SJSA1 (cell line): ENCODE measurements at places on chromosomes 2 and 18. TPM values are rescaled to one million over a fixed set of nuclear protein-coding genes. Genes with fewer than 3 reads are reported as not detected.
A peak's percentile ranks its signal among the peaks of the same experiment; 100 is the strongest.

Gene PIAS2
- 13.8 and 16.9 TPM in 2 replicates for total RNA-seq

Gene GLI2
- total RNA-seq, result 8.8 and 20.0 TPM in 2 replicates

Gene CYTIP
- not detected in 2 replicates for total RNA-seq

Gene DNER
- total RNA-seq, result 0.05 TPM in 1 of 2 replicates, not detected in the other

Gene IL36RN
- total RNA-seq, result not detected in 2 replicates

Gene CD207
- not detected in 2 replicates for total RNA-seq

Gene STPG4
- total RNA-seq, result not detected in 2 replicates

- H3K36me3 ChIP-seq, result no peaks in the 10 kb centered on the region
- H3K4me3 ChIP-seq, result no peak overlapping the region
- no peaks in the 10 kb centered on the region; the same call in 1 of the 2 replicates for H3K4me1 ChIP-seq
- DNase-seq, result no peak
- H3K27ac ChIP-seq, result no peak overlapping the region
- no peaks in the 10 kb centered on the region for H3K27me3 ChIP-seq
Measured at GRCh38 chr18:49071778-49072177, 121.0 kb upstream of the SMAD7 start.

- H3K4me1 ChIP-seq, result no peaks in the 10 kb centered on the region
- H3K27ac ChIP-seq, result no peak overlapping the region
- H3K4me3 ChIP-seq, result no peak overlapping the region
- peaks cover 11% of the 10 kb centered on the region for H3K27me3 ChIP-seq
Measured at GRCh38 chr2:121303531-121304263, 18.7 kb upstream of the TFCP2L1 start.

- peaks cover 25% of the 10 kb centered on the region for H3K27me3 ChIP-seq
- no peak overlapping the region for H3K27ac ChIP-seq
- no peak for DNase-seq
- H3K36me3 ChIP-seq, result no peaks in the 10 kb centered on the region
Measured at GRCh38 chr2:138779406-138779780, 797 bp downstream of the NXPH2 start.

DNA sequence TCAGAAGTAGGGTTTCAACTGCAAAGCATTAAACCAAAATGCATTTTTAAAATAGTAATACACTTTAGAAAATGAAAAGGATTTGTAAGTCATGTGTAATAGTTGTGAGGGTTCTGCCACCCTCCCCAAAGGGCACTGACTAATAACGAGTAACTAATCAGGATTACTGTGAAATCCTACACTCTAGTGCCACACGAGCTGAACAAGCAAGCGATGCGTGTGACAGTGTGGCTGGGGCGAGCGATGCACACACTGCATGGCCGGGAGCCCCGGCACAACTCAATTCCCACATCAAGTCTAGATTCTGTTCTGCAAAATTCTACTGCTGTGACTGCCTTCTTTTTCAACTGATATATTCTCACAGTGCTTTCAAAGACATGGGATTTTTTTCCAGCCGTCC, 156.4 kb downstream of the SEPTIN10 start:
- H3K27me3 ChIP-seq, result no peaks in the 10 kb centered on the region
- H3K27ac ChIP-seq, result no peak overlapping the region
- H3K36me3 ChIP-seq, result peaks cover 4% of the 10 kb centered on the region
- DNase-seq, result no peak
- H3K4me1 ChIP-seq, result peaks cover 39% of the 10 kb centered on the region

DNA sequence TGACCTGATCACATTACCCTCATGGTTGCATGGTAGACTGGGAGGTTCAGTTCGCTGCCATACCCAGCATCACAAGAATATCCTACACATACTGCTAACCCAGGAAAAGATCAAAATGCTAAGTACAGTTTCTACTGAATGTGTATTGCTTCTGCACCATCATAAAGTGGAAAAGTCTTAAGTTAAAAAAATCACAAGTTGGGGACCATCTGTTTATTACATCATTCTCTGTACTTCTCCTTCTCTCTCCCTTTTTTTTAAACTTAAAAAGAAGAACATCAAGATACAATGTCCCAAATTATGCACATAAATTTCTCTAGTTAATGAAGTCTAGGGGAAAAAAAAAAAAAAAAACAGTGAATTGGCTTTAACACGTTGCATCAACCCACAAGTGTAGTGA, 43.3 kb downstream of the NBAS start:
- 0 out of 2 replicates have a peak, but pooled peaks cover 8% of the 10 kb centered on the region for H3K36me3 ChIP-seq
- DNase-seq, result no peak
- no peak overlapping the region for H3K4me3 ChIP-seq
- H3K27ac ChIP-seq, result no peak overlapping the region

DNA sequence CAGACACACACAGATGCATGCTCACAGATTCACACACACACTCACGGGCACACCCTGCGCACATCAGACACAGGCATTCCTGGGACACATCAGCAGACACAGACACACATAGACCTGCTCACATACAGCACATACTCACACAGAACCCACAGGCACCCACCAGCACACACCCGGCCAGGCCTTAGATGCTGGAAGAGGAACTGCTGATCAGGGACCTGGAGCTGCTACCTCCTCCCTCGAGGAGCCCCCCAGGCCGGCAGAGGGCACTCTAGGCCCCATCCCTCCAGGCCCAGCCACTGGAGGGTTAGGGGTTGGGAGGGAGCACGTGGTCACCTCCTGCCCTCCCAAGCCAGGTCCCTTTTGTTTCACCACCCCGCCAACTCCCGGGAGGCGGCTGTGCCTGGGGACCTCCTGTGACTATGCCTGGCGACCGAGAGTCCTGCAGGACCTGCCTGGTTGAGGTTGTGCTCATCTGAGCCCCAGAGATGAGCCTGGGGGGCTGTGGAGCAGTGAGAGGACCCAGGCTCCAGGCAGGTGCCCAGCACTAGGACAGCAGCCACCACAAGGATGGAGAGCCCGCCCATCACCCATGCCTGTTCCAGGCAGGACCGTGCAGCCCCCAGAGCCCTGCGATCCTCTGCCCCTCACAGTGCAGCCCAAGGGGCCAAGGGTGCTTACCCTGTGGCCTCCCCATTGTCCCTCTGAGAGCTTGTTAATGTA, 21.0 kb upstream of the PTMA start:
- no peak overlapping the region for H3K27ac ChIP-seq
- DNase-seq, result peak; percentile 51
- H3K27me3 ChIP-seq, result no peaks in the 10 kb centered on the region
- no peak overlapping the region for H3K4me3 ChIP-seq
- H3K4me1 ChIP-seq, result peaks cover 6% of the 10 kb centered on the region
- no peaks in the 10 kb centered on the region for H3K36me3 ChIP-seq

DNA sequence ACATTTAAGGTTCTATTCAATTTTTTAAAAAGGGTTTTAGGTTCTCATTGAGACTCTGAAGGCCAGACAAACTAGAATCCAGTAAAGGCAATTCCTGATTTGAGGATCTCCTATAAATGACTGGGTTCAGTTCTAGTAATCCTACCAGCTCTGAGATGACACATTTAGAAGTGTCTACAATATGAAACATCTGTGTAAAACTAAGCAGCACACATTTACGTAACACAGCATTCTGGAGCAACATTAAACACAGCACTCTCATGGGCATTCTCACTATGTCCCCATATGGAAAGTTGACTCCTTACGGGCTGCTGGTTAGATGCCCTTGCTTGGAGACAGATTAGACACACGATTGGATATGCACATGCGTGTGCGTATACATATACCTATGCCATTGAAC, 114.4 kb downstream of the ZNF385B start:
- H3K4me3 ChIP-seq, result no peak overlapping the region
- no peak for DNase-seq
- H3K27ac ChIP-seq, result no peak overlapping the region
- no peaks in the 10 kb centered on the region for H3K27me3 ChIP-seq
- no peaks in the 10 kb centered on the region for H3K36me3 ChIP-seq

GRCh38 chr18:58949031-58949430, 84.4 kb downstream of the ZNF532 start:
- no peaks in the 10 kb centered on the region for H3K27me3 ChIP-seq
- H3K4me1 ChIP-seq, result no peaks in the 10 kb centered on the region
- no peak overlapping the region for H3K27ac ChIP-seq
- peaks cover 68% of the 10 kb centered on the region for H3K36me3 ChIP-seq
- no peak overlapping the region for H3K4me3 ChIP-seq
- DNase-seq, result no peak

DNA sequence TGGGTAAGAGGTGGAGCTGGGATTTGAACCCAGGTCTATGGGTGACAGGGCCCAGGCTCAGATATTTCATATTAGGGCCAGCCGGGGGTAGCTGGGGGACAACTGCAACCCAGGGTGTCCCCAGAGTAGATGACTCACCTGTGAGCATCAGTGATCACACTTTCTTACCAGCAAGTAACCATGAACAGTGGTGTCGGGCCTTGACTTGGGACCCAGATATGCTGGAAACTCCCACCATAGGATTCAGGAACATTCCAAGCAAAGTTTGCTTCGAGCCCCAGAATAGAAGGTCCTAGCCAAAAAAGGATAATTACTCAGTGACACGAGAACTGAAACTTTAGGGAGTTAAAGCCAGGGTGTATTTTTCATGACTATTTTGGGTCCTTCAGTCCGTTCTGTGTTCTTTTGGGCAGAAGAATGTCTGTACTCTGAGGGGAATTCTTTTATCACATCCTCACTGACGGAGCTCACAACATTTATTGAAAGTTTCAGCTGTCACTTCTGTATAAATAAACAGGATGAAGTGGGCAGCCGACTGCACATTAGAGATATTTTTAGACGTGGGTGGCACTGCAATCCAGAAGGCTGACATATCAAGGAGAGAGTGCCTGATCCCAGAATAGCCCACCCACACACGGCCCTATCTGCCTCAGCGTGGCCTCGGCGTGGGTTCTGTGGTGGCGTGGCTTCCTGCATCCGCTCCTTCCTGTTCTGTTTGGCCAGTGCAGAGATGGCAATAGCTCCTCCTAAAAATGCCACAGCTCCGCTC, 45.6 kb downstream of the RAMP1 start:
- no peak overlapping the region for H3K4me3 ChIP-seq
- no peaks in the 10 kb centered on the region for H3K36me3 ChIP-seq
- peaks cover 23% of the 10 kb centered on the region for H3K4me1 ChIP-seq
- no peaks in the 10 kb centered on the region for H3K27me3 ChIP-seq

- no peak overlapping the region for H3K4me3 ChIP-seq
- H3K27me3 ChIP-seq, result no peaks in the 10 kb centered on the region
- H3K36me3 ChIP-seq, result no peaks in the 10 kb centered on the region
- H3K4me1 ChIP-seq, result peaks cover 22% of the 10 kb centered on the region
- no peak for DNase-seq
Measured at GRCh38 chr2:48249025-48249424, 280.9 kb upstream of the STON1 start.

- H3K4me1 ChIP-seq, result no peaks in the 10 kb centered on the region
- no peak for DNase-seq
- no peak overlapping the region for H3K4me3 ChIP-seq
- no peaks in the 10 kb centered on the region for H3K27me3 ChIP-seq
Measured at GRCh38 chr2:38433607-38433975, 56.5 kb upstream of the ATL2 start.

GRCh38 chr2:176553685-176554100, 284.5 kb downstream of the MTX2 start:
- peaks cover 11% of the 10 kb centered on the region for H3K4me1 ChIP-seq
- H3K27ac ChIP-seq, result peak overlapping the region; percentile 64
- H3K4me3 ChIP-seq, result peak overlapping the region; percentile 33
- no peaks in the 10 kb centered on the region for H3K36me3 ChIP-seq

GRCh38 chr2:181352158-181352557, 105.0 kb upstream of the ITGA4 start:
- no peaks in the 10 kb centered on the region for H3K27me3 ChIP-seq
- H3K36me3 ChIP-seq, result no peaks in the 10 kb centered on the region
- no peak for DNase-seq
- H3K27ac ChIP-seq, result no peak overlapping the region

DNA sequence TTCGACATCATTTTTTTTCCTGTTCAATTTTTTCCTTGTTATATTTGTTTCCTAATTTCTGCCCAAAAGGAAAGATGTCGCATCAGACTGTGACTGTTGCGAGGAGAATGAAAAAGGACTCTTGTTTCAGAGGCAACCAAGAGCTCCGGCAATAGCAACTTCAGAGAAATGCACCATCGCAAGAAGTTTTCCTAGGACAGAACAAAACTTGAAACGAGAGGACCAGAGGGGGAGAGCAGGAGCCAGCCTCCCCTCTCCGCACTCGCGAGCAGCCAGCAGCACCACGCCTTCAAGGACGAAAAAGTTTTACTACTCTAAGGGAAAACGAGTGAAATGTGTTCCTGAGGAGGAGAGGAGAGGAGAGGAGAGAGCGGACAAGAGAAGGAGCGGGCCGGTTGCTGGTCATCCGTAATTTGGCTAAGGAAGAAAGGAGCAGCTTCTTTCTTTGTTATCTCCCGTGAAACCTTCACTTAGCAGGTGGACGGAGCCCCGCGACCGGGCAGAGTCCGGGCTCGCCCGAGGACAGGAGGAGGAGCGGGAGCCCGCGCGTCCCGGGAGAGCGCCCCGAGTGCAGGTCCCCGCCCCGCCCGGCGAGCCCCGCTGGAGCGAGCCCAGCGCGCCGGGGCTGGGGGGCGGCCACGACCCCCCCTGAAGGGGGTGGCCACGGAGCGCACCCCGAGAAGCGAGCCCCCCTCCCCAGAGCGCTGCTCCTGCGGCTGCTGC, 744 bp downstream of the POU3F3 start:
- H3K27me3 ChIP-seq, result peaks cover 64% of the 10 kb centered on the region
- H3K36me3 ChIP-seq, result no peaks in the 10 kb centered on the region
- no peak overlapping the region for H3K27ac ChIP-seq
- no peak for DNase-seq
- peaks cover 18% of the 10 kb centered on the region for H3K4me1 ChIP-seq
- H3K4me3 ChIP-seq, result no peak overlapping the region

DNA sequence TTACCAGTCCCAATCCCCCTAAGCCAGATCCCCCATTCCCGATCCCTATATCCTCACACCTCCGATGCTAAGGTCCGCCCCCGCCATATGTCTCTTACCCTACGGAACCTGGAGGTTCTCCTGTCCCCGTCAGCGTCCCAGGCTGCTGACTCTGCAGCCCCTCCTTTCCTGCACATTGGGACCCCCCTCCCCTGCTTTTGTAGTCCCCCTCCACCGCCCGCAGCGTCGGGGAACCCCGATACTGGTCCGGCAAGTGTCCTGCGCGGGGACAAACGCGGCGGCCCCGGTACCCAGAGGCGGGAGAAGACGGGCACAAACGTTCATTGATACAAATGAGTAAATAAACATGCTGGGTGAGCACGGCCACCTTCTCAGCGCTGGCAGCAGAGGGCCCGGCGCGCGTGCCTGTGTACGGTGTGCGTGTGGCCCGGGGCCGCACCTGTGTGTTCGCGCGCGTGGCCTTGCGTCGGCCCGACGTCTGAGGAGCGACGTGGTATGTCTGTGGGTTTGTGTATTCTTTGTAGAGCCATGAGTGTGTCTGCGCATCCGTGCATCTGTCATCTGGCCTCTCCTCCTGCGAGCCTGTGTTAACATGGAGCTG, 2.0 kb upstream of the CYP26B1 start:
- no peak overlapping the region; the same call in 1 of the 2 replicates for H3K4me3 ChIP-seq
- no peak for DNase-seq
- no peak overlapping the region for H3K27ac ChIP-seq
- no peaks in the 10 kb centered on the region for H3K36me3 ChIP-seq
- H3K27me3 ChIP-seq, result peaks cover 57% of the 10 kb centered on the region
- H3K4me1 ChIP-seq, result peaks cover 38% of the 10 kb centered on the region
